ENCODE measurements at places on chromosomes 3 and 15.

DNA sequence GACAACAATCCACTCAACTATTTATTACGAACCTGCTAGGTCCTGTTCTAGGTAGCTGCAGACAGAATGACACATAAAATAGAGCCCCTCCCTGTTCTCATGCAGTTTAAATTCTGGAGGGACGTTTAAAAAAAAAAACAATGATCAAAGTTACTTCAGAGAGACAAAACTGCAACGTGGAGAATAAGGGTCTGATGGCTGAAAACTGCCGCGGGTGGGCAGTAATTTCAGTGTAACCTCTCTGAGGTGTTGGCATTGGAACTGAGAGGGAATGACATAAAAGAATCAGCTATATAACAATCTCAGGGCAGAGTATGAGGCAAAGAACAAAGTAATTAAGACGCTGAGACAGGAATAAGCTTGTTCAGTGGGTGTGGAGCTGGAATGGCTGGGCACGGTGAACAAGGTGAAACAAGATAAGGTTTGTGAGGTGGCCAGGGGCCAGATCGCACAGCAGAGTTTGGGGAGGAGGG is 19.5 kb downstream of the TBL1XR1 start:
- DNase-seq = no peak

DNA sequence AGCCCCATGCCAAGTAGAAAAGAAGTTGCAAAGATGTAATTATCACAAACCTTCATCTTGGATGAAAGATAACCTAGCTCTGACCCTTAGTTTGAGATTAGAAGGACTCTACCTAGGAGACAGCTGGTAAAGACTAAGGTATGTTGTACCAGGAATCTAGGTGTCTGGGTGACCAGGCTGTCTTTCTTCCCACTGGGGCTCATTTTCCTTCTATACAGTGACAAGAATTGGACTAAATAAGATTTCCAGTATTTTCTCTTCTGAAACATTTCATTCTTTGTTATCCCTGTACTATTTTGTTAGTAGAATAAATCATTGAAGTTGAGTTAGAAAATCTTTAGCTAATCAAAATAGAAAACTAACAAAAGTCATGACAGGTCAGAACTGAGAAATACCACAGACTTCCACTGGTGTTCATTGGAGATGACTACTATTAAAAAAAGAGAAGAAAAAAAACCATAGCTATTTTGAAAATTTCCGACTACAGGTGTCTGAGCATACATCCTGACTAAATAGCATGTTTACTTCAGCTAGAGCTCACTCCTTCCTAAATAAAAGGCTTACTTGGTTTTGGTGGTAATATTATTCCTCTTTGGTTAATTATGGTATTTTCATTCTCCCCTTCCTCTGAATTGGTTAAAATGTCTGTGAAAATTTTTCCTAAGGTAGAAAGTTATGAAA is 10.1 kb downstream of the TGFBR2 start:
- no peak for DNase-seq

DNA sequence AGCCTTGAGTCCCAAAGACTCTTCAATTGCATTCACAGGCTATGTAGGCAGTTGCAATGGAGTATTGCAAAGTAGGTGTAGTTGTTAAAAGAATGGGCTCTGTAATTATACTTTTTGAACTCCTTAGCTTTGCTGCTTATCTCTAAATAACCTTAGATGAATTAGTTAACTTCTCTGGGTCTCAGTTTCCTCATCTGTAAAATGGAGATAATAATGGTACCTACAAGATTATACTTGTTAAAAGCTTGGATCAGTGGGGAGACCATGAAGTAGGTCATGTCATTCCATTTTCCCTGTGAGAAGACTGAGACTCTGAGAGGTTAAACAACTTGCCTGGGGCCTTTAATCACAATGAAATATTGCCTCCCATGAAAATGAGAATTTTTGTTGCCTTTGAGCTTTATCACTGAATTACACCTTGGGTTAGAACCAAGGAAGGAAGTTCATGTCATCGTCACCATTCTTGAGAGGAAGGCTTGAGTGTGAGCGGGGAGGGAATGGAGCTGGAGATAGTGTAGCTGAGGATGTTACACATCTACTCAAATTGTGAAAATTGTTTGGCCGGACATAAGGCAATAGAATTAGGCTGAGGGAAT is 38.1 kb downstream of the CTDSPL start:
- DNase-seq = no peak

- DNase-seq = no peak
These were observed at the start of gene PEX5L for GRCh38 chr3:180036671-180037455. TSS of gene PEX5L (minus strand) at chr3:180036937. CDS start at chr3:180036599, 338 bp downstream.

GRCh38 chr3:134369231-134369741 is 5.0 kb downstream of the AMOTL2 start:
- DNase-seq = no peak

- no peak for DNase-seq
These were observed 42.6 kb downstream of the PXK start for GRCh38 chr3:58375254-58375653.

- DNase-seq = no peak
These were observed 5.5 kb downstream of the PAQR5 start for GRCh38 chr15:69304182-69304545.

DNA sequence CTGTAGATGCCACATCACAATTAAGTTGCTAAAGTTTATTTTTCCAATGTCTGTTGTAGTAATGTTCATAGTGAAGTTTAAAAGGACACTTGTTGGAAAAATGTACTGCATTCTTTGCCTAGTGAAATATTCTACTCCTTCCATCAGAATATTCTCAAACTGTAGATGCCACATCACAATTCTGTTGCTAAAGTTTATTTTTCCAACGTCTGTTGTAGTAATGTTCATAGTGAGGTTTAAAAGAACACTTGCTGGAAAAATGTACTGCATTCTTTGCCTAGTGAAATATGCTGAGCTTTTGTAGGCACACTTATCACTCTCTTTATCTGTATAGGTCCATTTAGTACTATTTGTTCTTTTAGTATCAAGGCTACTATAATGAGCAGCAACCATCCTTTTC is 836.1 kb downstream of the NAALADL2 start:
- no peak for DNase-seq

DNA sequence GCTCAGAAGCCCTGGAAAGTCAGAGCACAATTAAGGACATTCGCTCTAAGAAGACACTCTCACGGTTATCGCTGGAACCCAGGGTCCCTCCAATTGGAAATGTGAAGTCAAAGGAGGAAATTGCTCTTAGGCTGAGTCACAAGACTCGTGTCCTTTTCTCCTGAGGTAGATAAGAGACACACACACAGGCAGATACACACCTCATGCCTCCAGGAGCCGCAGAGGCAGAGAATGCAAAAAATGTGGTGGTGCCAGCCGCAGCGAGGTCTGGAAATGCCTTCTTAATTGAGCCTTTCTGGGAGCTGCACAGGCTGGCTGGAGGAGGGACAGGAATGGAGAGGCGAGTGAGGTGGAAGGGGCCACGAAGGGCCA is 189.3 kb downstream of the OPA1 start:
- DNase-seq = no peak

- no peak for DNase-seq
These were observed 9.2 kb upstream of the PAQR5 start for GRCh38 chr15:69289342-69290146.

- DNase-seq = no peak
These were observed 1.9 kb downstream of the TBC1D2B start for GRCh38 chr15:78075490-78076230.

- no peak for DNase-seq
These were observed 232.9 kb upstream of the CTDSPL start for GRCh38 chr3:37628711-37629301.

DNA sequence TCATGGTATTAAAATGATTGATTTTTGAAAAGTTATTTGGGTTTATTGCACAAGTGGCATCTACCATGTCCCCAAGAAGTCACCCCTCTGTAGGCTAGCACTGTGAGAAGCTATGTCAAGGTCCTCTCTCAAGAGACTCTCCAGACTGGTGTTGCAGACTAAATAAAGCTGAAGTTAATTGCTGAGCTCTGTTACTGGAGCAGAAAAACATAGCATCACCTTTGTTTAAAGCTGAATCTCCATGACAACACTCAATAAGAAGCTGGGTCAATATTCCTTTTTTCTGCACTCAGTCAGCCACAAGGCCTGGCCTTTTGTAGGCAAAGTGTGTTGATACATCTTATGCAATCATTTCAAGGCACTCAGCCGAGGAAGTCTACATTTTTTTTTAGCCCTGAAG is 806.6 kb upstream of the LMCD1 start:
- no peak for DNase-seq

DNA sequence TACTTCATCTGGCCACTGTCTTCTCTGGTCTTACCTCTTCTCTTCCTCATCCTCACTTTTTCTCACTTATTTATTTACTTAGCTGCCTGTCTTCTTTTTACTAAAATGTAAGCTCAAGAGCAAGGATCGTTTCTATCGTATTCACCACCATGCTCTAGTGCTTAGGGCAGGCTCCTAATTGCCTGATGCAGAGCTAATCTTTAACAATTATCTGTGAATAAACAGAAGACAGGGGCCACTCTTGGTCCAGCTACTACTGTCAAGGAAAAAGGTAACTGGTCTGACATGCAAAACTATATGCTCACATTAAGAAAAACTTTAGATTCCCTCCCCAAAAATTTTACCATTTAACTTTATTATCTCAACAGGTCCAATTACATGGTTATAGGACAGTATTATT is 17.5 kb downstream of the PIK3R4 start:
- DNase-seq = no peak

DNA sequence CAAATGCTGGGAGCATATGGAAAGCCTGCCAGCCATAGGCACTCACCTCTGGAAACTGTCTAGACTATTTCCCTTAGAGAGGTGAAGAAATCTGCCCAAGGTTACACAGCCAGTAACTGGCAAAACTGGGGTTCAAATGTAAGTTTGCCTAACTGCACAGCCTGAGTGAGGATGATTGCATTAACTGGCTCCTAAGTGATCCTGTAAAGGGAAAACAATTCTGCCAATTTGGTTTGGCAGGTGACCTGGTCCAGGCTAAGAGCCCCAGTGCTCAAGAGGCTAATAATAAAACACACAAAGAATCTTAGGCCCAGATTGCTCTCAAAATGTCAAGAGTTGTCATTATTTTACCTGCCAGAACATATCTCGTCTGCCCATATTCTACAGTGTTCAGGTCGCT is 43.9 kb upstream of the SPRED1 start:
- no peak for DNase-seq

GRCh38 chr15:82663186-82663600 is 16.0 kb upstream of the CPEB1 start:
- DNase-seq = no peak

- DNase-seq = no peak
These were observed 141.9 kb upstream of the PLSCR5 start for GRCh38 chr3:146747051-146747450.

DNA sequence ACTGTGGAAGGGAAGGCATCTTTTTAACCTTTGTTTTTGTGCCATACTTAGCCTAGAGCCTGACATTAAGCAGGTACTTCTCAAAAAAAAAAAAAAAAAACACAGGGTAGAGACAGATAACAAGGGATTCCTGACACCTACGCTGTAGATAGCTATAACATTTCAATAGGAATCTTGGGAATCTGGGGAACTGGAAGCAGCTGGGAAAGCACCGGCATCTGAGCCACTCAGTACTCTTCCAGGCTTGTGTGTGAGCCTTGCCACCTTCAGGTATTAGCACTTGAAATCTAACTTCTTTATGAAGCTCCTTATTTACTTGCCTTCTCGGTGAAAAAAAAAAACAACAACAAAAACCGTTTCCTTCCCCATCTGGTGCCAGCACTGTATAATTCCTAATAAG is 46.8 kb downstream of the PIK3CA start:
- DNase-seq = no peak

- DNase-seq = no peak
These were observed 111.8 kb upstream of the MBNL1 start for GRCh38 chr3:152156880-152157279.

DNA sequence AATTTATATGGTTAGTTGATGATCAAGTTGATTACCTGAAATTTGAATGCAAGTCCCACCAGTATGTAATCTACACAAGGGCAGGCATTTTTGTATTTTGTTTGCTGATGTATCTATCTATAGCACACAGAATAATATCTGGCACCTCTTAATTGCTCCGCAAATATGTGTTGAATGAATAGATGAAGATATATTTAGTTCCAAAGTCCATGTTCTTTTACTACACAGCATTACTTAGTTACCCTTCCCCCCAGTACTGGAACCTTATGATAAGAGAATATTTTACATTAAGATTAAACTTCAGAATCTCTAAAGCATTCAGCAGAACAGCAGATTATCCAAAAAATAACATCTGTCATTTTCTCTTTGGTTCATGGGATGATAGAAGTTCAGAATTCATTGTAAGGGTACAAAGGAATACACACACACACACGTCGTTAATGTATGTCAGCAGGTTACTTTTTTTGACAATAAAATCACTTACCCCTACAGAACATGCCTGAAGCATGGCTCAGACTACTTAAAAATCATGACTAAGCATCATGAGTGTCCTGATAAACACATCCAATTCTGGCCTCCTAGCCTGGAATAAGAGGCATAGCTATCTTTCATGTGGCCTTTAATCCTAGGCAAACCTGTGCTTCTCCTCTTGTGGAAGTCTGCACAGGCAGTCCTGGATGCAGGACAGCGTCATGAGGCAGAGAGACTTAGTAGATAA is 148.9 kb upstream of the TBC1D5 start:
- no peak for DNase-seq

- DNase-seq = no peak
These were observed 8.1 kb upstream of the ST6GAL1 start for GRCh38 chr3:186922224-186922623.

GRCh38 chr3:172038798-172039435 is 461 bp upstream of the FNDC3B start:
- DNase-seq = no peak
